Hepatocyte (in vitro differentiated cells): ENCODE measurements at places on chromosomes 4 and X. TPM values are rescaled to one million over a fixed set of nuclear protein-coding genes. Genes with fewer than 3 reads are reported as not detected.

DNA sequence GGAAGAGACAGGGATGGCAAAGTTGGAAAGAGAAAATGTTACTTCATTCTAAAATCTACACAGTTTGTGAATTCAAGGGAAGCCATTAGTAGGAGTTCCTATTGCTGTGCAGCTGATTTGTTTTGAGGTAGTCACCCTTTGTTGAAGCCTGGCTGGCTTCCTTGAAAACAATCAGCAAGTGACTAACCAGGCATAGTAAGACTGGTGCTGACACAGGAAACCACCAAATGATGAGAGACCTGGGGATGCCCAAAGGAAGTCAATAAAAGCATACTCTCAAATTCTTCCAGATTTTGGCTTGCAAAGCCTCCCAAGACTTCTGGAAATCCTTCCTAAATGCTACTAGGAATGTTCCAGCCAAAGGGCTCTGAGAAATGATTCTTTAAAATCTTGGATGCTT lies 23.9 kb upstream of the PRDM8 start:
- DNase-seq: no peak

SERPINA7 gene
- total RNA-seq: 42.9 and 43.1 TPM in 2 replicates

DNA sequence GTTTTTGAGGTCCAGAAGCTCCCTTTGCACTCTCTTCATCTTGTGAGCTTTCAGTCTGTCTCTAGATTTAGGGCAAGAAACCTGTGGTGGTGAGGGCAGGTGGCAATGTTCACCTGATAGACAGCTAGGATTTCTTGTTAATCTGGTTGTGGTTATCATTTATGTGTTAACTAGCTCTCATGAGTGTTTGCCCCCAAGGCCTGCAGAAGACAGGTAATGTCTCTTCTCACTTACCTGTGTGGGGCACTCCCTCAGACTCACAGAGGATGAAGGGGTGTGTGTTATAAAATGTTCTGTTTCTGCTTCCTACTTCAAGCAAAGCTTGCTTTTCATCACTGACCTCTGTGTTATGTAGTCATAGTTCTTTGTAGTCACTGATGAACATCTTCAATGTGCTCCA lies 17.8 kb downstream of the EGF start:
- DNase-seq: no peak

DYNLT3 gene
- total RNA-seq: 42.8 and 44.4 TPM in 2 replicates

- peak; percentile 19 for DNase-seq
Observed at GRCh38 chr4:137610960-137611359, 78.7 kb upstream of the PCDH18 start.

DNA sequence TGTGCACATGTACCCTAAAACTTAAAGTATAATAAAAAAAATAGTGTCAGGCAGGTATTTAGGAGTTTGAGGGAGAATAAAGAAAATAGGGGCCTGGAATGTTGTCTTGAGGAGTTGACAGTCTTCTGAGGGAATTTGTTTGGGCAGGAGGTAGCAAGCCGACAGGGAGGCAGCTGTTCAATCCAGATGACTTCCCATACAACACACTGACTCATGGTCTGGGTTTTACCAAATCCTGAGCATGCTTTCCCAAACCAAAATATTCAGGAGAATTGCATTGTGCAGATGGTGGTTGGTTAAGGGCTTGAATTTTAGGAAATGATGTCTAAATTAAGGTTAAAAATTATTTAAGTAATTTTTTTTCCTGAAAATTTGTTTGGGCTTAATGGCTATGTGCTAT lies 430.0 kb downstream of the INPP4B start:
- DNase-seq: no peak

ADH1A gene
- 37.6 and 39.0 TPM in 2 replicates for total RNA-seq
